ENCODE measurements at places on chromosomes 2 and 18.

DNA sequence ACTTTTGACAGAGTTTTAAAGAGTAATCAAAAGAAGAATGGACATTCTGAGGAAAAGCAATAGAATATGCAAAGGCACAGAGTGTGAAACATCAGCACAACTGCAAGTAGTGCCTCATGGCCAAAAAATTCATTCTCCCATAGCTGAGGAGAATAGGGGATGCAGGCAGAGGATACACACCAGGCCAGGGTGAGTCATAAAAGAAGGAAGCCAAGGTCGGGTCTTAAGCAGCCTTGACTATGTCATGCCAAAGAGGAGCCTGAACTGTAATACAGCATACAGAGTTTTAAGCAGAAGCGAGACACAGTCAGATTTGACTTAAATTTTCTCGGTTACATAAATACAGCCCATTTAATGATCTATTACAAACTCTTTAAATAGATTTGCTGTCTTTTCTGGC is 165.0 kb downstream of the LNPK start:
- no peak for DNase-seq

- no peak for DNase-seq
These were observed 72.1 kb upstream of the ZFP36L2 start for GRCh38 chr2:43298500-43298899.

- DNase-seq, result no peak
These were observed 77.3 kb downstream of the KCTD1 start for GRCh38 chr18:26471027-26471426.

DNA sequence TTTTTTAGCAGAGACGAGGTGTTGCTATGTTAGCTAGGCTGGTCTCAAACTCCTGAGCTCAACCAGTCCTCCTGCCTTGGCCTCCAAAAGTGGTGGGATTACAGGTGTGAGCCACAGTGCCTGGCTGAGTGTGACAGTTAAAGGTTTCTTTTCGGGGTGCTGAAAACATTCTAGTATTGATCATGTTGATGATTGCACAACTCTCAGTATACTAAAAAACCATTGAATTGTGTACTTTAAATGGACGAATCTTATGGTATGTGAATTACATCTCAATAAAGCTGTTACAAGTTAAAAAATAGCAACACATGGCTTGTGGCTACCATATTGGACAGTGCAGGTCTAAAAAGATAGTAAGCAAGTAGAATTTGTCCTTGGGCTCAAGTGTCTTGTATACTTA is 22.3 kb downstream of the PAPOLG start:
- DNase-seq, result no peak

GRCh38 chr2:52884761-52885352 is 882.7 kb upstream of the CHAC2 start:
- no peak for DNase-seq

GRCh38 chr2:191922736-191923651 is 76.1 kb upstream of the CAVIN2 start:
- DNase-seq, result no peak

- DNase-seq, result no peak
These were observed 723.2 kb downstream of the DPP10 start for GRCh38 chr2:115165529-115166109.

DNA sequence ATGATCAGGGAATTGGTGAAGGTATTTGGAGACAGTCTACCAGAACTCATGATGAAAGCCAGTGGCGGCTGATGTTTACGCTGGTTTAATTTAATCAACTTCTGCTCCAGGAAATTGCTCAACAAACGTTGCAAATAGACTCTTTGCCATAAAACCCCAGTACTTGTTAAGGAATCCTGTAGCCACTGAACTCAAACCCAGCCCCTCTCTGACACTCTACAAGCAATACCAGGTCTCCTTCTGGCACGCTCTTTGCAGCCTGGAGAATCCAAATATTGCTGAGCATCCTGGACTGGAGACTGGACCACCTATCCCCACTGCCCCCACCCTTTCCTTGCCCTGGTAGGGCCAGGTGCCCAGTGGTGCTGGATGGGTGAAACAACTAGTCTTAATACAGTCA is 308.2 kb downstream of the FBXO15 start:
- DNase-seq, result no peak
